ENCODE measurements at places on chromosomes 13 and 19. TPM values are rescaled to one million over a fixed set of nuclear protein-coding genes. Genes with fewer than 3 reads are reported as not detected.

- no peak for DNase-seq
These were observed 65.2 kb upstream of the TNFRSF19 start for GRCh38 chr13:23505007-23505406.

ZNF724 gene
- 3.1 TPM for total RNA-seq

- DNase-seq = no peak
These were observed 237.7 kb upstream of the DACH1 start for GRCh38 chr13:72104656-72105180.

GRCh38 chr13:31261241-31261640 is 61.5 kb downstream of the B3GLCT start:
- DNase-seq = no peak

IFI30 gene
- 109 TPM for total RNA-seq

- peak; percentile 97 for DNase-seq
These were observed at the start of gene LSR for GRCh38 chr19:35248310-35249145. TSS of gene LSR (plus strand) at chr19:35249002. CDS start at chr19:35249023, 21 bp downstream.

ADGRE3 gene
- 0.25 TPM for total RNA-seq

SIGLEC7 gene
- 4.0 TPM for total RNA-seq

DNA sequence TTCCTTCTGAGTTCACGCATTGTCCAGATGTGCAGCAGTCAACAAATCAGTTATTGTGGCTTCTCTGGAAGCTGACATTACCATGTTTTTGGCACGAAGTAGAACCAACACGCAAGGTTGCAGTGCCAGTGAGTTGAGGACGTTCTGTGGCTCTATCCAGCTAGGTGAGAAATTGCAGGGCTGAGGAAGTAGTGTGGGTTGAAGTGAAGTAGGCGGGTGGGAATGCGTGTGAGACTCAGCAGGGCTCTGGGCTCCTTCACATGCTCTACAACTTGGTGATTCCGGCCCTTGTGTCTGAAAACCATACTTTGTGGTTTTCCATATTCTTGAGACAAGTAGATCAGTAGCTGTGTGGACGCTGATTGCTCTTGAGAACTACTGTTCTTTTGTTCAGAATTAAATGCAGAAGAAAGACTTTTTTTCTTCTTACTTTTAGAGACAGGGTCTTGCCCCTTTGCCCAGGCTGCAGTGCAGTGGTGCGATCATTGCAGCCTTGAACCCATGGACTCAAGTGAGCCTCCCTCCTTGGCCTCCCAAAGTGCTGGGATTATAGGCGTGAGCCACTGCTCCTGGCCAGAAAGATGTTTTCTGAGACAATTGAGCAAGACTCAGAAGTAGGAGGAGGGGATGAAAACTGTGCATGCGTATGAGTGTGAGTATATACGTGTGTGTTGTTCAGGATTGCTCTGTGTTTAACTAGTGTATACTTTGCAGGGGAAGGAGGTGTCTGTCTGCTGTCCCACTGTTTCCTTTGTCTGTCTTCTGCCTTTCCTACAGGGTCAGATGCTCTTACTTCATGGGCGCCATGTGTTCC is 46.2 kb downstream of the GATAD2A start:
- no peak for DNase-seq

- DNase-seq = peak; percentile 17
These were observed 606 bp downstream of the ERCC5 start for GRCh38 chr13:102846261-102847015.

GRCh38 chr19:41844601-41845000 is at the start of gene LYPD4:
TSS of gene LYPD4 (minus strand) at chr19:41844683. CDS start at chr19:41839285, 5,398 bp downstream.
- no peak for DNase-seq

GRCh38 chr19:2578901-2579677 is 103.2 kb downstream of the GADD45B start:
- DNase-seq = peak; percentile 92

DNA sequence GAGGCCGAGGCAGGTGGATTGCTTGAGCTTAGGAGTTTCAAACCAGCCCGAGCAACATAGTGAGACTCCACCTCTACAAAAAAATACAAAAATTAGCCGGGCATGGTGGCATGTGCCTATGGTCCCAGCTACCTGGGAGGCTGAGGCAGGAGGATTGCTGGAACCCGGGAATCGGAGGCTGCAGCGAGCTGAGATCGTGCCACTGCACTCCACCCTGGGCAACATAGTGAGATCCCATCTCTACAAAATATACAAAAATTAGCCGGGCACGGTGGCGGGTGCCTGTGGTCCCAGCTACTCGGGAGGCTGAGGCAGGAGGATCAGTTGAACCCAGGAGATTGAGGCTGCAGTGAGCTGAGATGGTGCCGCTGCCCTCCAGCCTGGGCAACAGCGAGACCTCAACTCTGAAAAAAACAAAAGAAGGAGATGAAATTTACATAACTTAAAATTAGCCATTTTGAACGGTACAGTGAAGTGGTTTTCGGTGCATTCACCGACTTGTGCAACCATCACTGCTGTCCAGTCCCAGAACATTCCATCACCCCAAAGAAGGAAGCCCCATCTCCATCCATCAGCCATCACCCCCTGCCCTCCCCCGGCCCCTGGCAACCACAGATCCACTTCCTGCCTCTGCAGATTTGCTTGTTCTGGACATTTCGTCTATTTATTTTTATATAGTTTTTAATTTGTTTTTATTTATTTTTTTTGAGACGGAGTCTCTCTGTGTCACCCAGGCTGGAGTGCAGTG is 1.6 kb upstream of the AZU1 start:
- no peak for DNase-seq

GRCh38 chr13:107275945-107276614 is 708.1 kb upstream of the ARGLU1 start:
- no peak for DNase-seq

DNA sequence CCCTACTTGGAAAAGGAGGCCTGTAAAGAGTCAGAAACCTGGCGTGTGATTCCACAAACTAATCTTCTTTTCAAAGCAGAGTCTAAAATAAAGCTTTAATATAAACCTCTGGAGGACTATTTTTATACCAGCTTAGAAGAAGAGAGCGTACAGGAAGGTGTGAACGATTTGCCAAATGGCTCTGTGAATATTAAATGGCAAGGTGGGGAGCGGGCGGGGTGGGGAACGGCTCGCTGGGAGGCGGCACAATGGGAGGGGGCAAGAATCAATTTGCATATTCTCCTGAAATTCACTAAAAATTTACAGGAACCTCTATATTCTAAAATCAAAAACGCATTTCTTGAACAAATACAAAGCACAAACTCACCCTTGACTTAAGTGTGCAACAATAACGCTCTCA is 982 bp downstream of the ZNF780B start:
- DNase-seq = no peak

KIR3DL2 gene
- total RNA-seq = 0.13 TPM

DNA sequence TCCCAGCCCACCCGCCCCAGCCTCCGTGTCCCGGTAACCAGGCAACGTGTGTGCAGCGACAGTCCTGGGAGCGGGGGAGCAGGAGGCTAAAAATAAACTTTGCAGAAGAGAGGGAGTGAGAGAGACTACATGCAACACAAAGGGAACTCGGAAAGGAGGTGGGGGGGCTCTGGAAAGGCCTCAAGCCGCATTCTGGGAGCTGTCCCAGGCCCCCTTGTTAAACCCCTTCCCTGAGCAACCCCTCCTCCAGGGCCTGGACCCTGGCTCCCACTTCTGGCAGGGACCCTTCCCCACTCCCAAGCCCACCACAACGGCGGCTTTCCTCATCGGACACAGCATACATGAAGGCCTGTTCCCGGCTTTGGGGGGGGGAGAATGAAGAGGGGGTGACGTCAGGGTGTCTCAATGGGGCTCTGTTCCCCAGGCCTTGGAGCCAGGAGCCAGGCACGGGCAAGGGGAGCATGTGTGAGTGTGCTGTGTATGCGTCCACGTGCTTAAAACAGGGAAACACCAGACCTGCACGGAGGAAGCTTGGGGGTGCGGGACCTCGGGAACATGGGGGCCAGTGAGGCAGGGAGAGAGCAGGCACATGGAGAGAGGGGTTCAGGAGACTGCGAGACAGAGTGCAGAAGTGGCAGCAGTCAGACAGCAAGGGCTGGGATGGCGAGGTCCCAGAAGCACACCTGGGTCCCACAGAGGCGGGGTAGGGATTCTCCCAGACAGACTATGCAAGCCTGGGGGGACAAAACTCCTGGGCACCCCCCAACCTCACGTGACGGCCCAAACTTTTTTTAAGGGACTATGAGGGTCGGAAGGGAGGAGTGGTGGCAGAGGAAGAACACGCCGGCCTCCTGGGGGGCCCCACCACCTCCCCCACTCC is 2.3 kb downstream of the ERF start:
- DNase-seq = peak; percentile 84

Data from kidney (tissue), 22 donors.